ENCODE measurements at places on chromosomes 11 and 22.

DNA sequence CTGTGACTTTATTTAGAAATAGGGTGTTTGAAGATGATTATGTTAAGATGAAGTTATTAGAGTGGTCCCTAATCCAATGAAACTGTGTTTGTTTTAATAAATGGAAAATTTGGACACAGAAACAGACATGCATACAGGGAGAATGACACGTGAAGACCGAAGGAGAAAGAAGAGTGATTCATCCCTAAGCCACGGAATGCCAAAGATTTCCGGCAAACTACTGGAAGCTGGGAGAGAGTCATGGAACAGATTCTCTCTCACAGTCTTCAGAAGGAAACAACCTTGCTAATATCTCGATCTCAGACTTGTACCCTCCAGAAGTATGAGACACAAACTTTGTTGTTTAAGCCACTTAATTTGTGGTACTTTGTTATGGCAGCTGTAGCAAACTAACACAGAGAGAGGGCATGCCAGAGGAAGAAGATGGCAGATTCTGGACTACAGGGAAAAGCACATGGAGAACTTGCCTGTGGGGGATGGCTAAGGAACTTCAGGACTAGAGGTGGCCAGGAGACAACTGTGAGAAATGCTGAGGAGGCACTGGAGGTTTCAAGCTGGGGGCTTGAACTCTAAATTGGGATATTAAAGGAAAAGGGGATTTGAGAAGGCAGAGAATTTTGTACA lies 733.5 kb upstream of the CCDC90B start:
- no peak for DNase-seq

GRCh38 chr22:46730568-46731245 lies 7.3 kb downstream of the CERK start:
- DNase-seq = no peak

- no peak for DNase-seq
Observed at GRCh38 chr22:43162412-43163150, 11.2 kb downstream of the TSPO start.

GRCh38 chr11:2932850-2933251 lies 3.6 kb upstream of the PHLDA2 start:
- DNase-seq = no peak

DNA sequence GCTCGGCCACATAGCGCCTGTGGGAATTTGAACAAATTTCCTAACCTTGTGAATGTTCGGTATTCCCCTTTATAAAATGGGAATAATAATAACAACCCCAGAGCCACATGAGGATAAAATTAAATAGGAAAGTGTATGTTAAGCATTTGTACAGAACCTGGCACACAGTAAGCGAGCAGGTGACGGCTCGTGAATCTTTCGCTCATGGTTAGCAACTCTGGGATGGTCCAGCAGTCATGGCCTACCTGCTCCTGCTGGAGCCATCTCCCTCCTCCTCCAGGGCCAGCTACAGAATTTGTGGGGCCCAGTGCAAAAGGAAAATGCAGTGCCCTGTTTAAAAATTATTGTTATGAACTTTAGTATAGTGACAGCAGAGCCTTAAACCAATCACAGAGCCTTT lies 88.5 kb upstream of the CSNK2A3 start:
- no peak for DNase-seq

DNA sequence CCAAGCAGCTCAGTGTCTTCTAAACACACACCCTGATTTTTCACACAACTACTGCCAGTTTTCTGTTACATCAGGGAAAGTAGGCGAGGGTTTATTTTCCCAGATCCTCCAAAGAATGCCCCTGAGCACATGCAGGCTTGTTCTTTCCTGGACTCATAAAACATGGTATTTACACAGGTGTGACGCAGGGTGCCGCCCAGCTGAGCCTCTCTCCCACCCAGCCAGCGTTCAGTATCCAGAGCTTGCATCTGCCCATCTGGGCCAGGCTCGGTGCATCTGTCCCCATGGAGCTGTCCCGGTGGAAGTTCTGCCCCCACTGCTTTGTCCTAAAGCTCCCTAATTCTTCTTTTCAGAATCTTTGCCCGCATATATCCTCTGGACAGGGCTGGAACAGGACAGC lies 44.8 kb upstream of the ISX start:
- DNase-seq = no peak

DNA sequence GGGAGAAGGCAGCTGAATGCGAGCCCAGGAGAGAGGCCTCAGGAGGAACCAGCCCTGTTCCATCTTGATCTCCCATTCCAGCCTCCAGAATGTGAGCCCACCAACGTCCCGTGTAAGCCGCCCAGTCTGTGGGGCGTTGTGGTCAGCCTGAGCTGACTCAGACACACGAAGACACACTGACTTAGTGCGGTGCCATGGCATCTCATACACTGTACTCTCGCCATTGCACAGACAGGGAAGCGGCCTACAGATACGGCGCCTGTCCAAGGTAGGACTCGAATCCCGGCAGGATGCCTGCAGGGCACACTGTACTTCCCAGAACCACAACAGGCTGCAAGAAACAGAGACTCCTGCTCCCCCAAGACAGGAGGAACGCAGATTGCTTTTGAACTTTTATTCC lies 179.6 kb downstream of the CTTN start:
- DNase-seq = no peak

Measured in NCI-H524 (cell line).